ENCODE measurements at places on chromosomes 6 and 20. TPM values are rescaled to one million over a fixed set of nuclear protein-coding genes. Genes with fewer than 3 reads are reported as not detected.

Gene PRL
- total RNA-seq: not detected

Gene TMEM239
- under 0.01 TPM for total RNA-seq

Gene GOPC
- total RNA-seq: 32.1 TPM

Gene FAM209B
- not detected for total RNA-seq

Gene SLCO4A1
- 7.2 TPM for total RNA-seq

Gene LY6G6D
- not detected for total RNA-seq

Gene GHRH
- not detected for total RNA-seq

Gene NOX3
- total RNA-seq: not detected

Gene DDAH2
- total RNA-seq: 32.0 TPM

Gene KCNK15
- total RNA-seq: 1.4 TPM

Gene ESR1
- 0.98 TPM for total RNA-seq

Gene IL20RA
- 0.37 TPM for total RNA-seq

Gene C6orf118
- total RNA-seq: under 0.01 TPM

Gene SLC2A10
- total RNA-seq: 28.3 TPM

Gene NDUFAF4
- total RNA-seq: 14.3 TPM

Gene CCDC28A
- 7.8 TPM for total RNA-seq

Gene MICB
- 11.1 TPM for total RNA-seq

Gene SPATS1
- not detected for total RNA-seq

Gene CST2
- not detected for total RNA-seq

Gene TCF15
- not detected for total RNA-seq

Gene KIAA1755
- 0.37 TPM for total RNA-seq

Gene EDN3
- total RNA-seq: not detected

Gene TBC1D32
- 14.9 TPM for total RNA-seq

Gene RCAN2
- total RNA-seq: 0.78 TPM

Gene MTFR2
- total RNA-seq: 3.5 TPM

Gene MDFI
- not detected for total RNA-seq

Gene CLIC1
- 927 TPM for total RNA-seq

Measured in subcutaneous preadipocyte (primary cell).